GM03348 (cell line): ENCODE measurements at places on chromosomes 16 and 17.

DNA sequence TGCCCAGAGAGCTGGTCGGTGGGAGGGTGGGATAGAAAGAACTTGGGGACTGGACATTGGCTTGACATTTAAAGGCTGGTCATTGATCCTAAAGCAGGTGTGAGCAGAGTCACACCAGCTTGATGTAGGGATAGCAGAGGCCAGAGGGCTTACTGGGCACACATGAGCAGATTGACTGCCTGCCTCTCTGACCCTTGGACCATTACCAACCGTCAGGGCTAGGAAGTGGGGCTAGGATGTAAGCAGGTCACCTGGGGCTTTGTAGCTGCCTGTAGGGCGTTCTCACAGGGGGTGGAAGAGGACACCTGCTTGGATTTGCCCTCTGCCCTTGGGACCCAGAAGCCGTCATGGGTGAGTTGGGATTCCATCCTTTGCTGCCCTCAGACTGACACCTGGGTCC lies 11.1 kb upstream of the SMPD3 start:
- no peak for DNase-seq

GRCh38 chr17:50148226-50149090 lies 2.0 kb downstream of the PPP1R9B start:
- DNase-seq, result peak; percentile 67

DNA sequence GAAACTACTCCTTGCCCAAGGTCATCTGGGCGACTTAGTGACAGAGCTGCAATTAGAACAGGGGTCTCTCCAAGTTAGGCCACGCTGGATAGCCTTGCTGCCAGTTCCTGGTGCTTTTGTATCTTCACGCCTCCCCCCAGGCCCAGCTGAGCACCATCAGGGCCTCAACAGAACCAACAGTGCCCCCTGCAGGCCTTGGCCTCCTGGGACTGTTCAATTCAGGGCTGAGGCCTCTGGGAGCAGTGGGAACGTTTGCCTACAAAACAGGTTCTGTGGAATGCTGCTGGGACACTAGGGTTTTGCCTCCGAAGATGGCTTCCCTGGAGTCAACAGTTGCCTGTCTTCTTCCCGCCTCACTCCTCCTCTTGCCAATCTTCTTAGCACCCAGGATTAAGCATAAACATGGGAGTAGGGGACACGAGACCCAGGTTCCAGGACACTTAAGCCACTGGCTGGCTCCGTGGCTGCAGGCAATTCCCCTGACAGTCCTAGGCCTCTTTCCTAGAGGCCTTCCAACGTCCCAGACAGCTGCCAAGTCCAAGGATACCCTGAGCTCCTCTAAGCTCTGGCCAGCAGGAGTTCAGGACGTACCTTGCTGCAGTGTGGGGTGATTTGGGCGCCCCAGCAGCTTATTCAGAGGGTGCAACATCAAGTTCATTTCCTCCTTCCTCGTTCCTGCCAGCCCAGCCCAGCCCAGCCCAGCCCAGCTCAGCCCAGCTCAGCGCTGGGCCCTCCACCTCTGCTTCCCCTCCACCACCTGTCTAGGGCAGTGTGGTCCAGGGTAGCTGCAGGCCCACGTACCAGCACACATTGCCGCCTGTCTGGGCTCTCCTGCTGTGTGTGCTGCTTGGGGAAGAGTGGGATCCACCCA lies 246.6 kb upstream of the RPL38 start:
- no peak for DNase-seq

GRCh38 chr17:66487981-66488468 lies 185.6 kb downstream of the PRKCA start:
- DNase-seq, result no peak

- DNase-seq, result peak; percentile 89
Measured at GRCh38 chr17:5078106-5079028, at the start of gene ZFP3. TSS of gene ZFP3 (plus strand) at chr17:5078467. CDS start at chr17:5091505, 13,038 bp downstream.
